NCI-H1436 treated with DMSO at 0.1 percent for 48 hours (cell line): ENCODE measurements at places on chromosomes 4 and X.

DNA sequence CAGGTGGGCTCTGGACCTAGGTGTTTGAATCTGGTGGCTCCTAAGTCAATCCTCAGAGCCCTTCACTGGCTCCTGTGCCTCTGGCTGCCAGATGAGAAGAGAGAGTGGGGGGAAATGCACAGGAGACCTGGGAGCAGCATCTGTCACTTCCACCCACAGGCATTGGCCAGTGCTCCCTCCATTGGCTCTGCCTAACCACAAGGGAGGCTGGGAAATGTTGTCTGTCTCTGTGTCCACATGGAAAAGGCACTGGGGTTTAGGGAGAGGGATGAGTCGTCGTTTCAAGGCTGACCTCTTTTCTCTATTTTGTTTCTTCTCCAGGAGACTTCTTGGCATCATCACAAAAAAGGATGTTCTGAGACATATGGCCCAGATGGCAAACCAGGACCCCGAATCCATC, 76.4 kb downstream of the CLCN4 start:
- DNase-seq: no peak

DNA sequence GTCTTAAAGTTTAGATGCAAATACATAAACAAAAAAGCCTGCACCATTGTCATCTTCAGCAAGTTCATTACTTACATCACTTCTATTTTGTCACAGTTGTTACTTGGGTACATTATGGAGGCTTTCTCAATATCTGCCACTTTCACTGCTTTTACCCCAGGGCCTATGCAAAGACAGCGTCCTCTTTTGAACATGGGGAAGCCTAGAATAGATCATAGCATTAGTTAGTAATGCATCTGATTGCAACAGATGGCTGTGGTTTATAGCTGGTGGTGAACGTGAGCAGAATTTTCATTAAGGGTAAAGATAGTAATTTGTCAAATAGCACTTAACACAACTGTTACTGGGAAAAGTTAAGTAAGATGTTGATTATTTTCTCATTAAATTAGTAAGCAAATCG, 729 bp downstream of the CXCL11 start:
- DNase-seq: no peak

DNA sequence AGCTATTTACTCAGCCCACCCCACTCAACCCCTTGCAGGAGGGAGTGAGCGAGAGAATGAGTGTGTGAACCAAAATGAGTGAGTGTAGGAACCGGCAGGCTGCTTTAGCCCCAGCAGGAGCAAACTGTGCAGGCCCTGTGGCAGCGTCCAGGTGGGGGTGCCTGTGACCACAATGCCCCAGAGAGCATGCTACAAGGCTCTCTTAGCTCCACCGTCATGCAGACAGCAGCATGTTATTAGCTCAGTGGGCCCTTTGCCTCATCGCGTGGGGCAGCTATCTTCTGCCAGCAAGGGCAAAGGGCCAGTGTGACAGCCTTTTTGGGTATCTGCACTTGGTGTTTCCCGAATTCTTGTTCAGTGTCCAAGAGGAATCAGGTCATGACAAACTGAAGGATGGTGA, 271.3 kb downstream of the GPM6A start:
- DNase-seq: no peak

GRCh38 chr4:8580321-8581093, at the start of gene GPR78:
TSS of gene GPR78 (plus strand) at chr4:8580392. CDS start at chr4:8580983, 591 bp downstream.
- no peak for DNase-seq

GRCh38 chr4:107987916-107988762, 1.6 kb upstream of the HADH start:
- DNase-seq: no peak

GRCh38 chr4:13492747-13493146, 8.6 kb upstream of the RAB28 start:
- DNase-seq: no peak

GRCh38 chr4:47690611-47691010, 147.3 kb downstream of the CORIN start:
- no peak for DNase-seq

GRCh38 chr4:10316851-10317250, 140.4 kb downstream of the ZNF518B start:
- no peak for DNase-seq

GRCh38 chr4:108881190-108881589, 118.3 kb upstream of the ETNPPL start:
- DNase-seq: no peak

GRCh38 chr4:105283501-105283900, 136.8 kb downstream of the TET2 start:
- no peak for DNase-seq

GRCh38 chr4:182932651-182933050, 15.5 kb upstream of the DCTD start:
- no peak for DNase-seq

DNA sequence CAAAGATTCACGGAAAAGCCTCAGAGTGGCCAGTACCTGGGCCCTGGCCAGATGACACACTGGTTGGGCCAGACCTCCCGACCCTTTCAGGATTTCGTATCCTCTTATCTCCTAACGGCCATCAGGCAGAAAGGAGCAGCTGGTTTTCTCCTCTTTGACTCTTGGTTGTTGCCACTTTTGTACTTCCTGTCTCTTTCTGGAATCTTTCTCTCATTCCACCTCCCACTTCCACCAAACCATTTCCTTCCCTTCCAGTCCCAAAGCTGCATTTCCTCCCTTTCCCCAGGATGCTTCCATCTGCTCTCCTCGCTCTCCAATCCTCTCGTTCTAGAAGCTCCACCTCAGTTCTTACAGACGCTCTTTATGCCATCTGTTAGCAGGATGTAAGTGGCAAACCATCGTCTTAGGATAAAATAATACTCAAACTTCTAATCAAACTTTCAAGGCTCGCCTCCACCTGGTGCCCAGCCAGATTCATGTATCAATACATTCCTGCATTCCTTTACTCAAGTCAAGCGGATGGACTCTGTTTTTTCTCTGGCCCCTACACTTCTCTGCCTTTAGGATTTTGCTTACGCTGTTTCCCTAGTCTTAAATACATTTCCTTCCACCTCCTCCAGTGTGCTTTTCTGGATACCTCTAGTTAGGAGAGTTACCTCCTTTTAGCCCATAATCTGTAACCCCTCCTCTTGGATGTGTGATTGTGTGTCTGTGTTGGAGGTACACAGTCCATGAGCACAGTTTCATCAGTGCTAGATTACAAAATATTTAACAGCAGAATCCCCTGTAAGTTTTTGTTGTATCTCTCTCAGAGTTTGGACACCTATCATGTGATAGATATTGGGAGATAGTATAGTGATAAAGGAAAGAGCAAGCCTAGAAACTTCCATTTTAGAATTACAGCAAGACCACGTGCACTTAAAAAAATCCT, 70.4 kb downstream of the LDB2 start:
- no peak for DNase-seq

DNA sequence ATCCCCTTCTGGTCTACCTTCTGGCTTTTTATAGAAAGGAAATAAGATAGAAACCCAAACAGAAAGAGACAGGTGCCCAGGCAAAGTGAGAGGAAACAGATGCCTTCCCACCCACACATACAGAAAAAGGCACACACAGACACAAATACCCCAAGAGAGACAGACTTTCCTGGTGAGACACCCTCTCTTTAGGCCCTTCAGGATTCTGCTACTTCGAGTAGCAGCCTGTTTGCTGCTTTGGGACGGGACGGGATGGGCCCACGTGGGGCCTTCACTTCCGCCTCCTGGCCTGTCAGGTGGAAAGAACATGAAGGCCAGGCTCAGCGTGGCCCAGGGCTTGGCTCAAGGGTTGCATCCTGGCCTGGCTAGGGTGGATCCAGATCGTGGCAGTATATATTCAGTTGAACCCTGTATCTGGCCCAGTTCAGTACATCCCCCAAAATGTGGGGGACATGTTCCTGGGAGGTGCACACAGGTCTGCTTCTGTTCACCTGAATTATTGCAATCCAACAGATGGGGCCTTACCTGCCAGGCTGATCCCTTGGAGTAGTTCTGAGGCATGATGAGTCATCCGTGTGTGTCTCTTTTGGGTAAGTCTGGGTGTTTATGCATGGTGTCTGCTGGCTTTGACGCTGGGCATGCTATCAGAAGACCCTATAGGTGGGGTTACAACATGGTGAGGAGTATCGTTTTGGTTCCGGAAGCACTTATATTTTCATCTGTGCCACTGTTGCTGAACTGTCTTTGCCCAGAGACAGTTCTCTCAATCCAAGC, 2.4 kb downstream of the ZNF275 start:
- no peak for DNase-seq

- no peak for DNase-seq
Observed at GRCh38 chr4:79585834-79586233, 177.8 kb upstream of the GK2 start.

DNA sequence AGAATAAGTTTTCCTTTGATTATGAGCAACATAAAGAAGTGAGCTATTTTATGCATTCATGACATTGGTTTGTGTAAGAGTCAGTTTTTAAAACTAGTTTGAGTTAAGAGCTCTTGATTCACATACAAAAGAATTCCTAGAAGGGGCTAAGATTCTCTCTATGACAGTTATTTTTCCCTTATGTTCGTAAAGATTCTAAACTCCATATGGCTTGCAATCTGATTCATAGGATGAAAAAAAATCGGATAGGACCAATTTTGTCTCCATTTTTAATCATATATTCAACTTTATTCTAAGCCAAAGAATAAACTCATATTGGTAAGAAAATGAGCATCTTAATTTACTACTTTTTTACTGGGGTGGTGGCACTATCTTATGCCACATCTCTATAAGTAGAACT, 79.4 kb downstream of the NAP1L3 start:
- DNase-seq: no peak

DNA sequence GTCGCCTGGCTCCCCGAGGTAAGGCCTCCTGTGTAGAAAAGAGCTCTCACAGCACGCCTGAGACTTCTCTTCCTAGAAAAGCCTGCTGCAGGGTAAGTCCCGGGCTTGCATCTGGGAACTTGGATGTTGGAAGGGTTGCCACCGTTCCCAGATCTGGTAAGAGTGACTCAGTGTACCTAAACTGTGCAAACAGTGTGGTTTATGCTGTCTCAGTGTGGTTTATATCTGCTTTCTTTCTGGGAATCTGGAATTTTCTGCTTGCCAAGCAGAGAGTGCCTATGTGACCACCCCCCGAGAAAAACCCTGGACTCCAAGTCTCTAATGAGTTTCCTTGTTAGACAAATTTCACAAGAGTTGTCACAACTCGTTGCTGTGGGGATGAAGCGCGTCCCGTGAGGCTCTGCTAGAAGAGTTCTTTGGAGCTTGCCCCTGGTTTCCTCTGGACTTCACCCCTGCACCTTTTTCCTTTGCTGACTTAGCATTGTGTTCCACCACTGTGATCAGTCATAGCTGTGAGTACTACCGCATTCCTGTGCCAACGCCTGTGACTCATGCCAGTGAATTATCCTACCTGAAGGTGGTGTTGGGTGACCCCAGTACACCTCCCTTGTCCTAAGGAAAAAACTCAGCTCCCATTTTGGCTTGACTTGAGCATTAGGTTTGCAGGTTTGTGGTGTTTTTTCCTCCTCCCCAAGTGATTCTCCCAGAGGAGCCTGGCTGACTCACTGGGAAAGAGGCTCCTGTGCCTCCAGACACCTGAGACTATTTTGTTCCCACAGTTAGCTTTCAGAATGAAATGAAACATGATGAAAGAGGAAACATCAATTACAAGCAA, 14.5 kb downstream of the SLC2A9 start:
- no peak for DNase-seq

GRCh38 chrX:46645614-46646013, 72.0 kb downstream of the CHST7 start:
- DNase-seq: no peak

- no peak for DNase-seq
Observed at GRCh38 chrX:99469439-99469838, 940.6 kb downstream of the PCDH19 start.

GRCh38 chrX:91434351-91435168, at the start of gene PABPC5:
TSS of gene PABPC5 (plus strand) at chrX:91434839. CDS start at chrX:91435578, 739 bp downstream.
- DNase-seq: no peak

GRCh38 chrX:53247928-53248327, 22.9 kb upstream of the KDM5C start:
- DNase-seq: no peak

GRCh38 chr4:62806816-62807215, 1602.4 kb downstream of the TECRL start:
- no peak for DNase-seq

GRCh38 chrX:29545878-29546277, 669.5 kb upstream of the MAGEB2 start:
- DNase-seq: no peak

DNA sequence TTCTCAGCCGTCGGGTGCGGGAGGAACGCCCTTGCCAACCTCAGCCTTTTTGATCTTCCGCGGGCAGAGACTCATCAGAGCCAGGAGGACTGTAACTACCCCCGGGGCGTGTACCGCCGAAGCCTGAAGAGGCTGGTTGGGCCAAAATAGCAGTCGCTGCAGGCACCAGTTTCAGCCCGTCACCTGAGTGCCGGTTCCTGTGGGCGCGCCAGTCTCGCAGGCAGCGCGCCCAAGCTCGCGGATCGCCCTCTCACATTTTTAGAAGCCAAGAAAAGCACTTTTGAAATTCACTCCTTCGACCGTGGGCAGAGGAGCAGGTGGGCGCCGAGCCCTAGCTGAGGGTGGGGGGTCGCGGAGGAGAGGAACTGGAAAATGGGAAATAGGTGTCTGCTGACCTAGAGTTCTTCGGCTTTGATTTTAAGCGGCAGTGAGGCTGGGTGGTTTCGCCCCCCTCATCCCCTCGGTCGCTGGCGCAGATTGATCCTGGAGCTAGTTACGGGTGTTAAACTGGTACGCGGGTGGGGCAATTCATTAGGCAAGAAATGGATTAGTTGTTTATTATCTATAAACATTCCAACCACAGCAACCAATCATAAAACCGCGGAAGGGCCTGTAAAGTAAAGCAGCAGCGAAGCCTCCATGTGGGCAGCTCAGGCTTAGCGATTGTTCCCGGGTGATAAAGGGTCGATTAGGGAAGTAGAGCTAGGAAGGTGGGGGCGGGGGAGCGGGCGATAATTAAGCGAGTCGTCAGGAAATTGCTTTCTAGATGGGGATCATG, 69.2 kb downstream of the FBXO8 start:
- no peak for DNase-seq

GRCh38 chr4:688854-689681, at the start of gene SLC49A3:
TSS of gene SLC49A3 (minus strand) at chr4:689151. CDS start at chr4:689127, 24 bp downstream.
- no peak for DNase-seq

GRCh38 chr4:72118017-72118416, 86.2 kb downstream of the NPFFR2 start:
- no peak for DNase-seq
